ENCODE measurements at places on chromosomes 6 and 20. TPM values are rescaled to one million over a fixed set of nuclear protein-coding genes. Genes with fewer than 3 reads are reported as not detected.

Gene COL20A1
- under 0.01 TPM for total RNA-seq

Gene TMEM200A
- total RNA-seq = 44.5 TPM

Gene MICA
- 37.7 TPM for total RNA-seq

Gene CGA
- not detected for total RNA-seq

Gene VGLL2
- total RNA-seq = not detected

Gene PNRC1
- total RNA-seq = 68.5 TPM

Gene GPLD1
- not detected for total RNA-seq

Gene TP53TG5
- 0.50 TPM for total RNA-seq

Gene BPIFA2
- not detected for total RNA-seq

Gene IL17F
- not detected for total RNA-seq

Gene PEDS1
- 11.3 TPM for total RNA-seq

Gene LINC00237
- total RNA-seq = not detected

Gene CNR1
- not detected for total RNA-seq

Gene HSPA12B
- 5.1 TPM for total RNA-seq

Gene LY6G6C
- not detected for total RNA-seq

Gene ABHD16B
- not detected for total RNA-seq

Gene PGC
- not detected for total RNA-seq

Gene LGSN
- total RNA-seq = not detected

Gene KCNK16
- not detected for total RNA-seq

Gene LRRN4
- total RNA-seq = not detected

Gene CAGE1
- total RNA-seq = 0.17 TPM

Gene CALHM4
- not detected for total RNA-seq

Gene LKAAEAR1
- not detected for total RNA-seq

Gene FOXS1
- total RNA-seq = not detected

Gene LTA
- total RNA-seq = not detected

Gene MEA1
- 86.0 TPM for total RNA-seq

Gene DEF6
- 0.87 TPM for total RNA-seq

Gene NHSL1
- total RNA-seq = 26.3 TPM

Gene AVP
- total RNA-seq = not detected

Gene CDH26
- 0.50 TPM for total RNA-seq

Gene NFKBIL1
- total RNA-seq = 23.3 TPM

Gene PPIL6
- total RNA-seq = 2.2 TPM

Gene PRR18
- not detected for total RNA-seq

Gene MYLIP
- total RNA-seq = 10.6 TPM

Gene PRL
- not detected for total RNA-seq

Gene SIRPG
- not detected for total RNA-seq

Gene FILIP1
- 0.29 TPM for total RNA-seq

Gene RING1
- total RNA-seq = 52.9 TPM

Gene SIM1
- not detected for total RNA-seq

Gene IPCEF1
- under 0.01 TPM for total RNA-seq

Gene NHLRC1
- total RNA-seq = 5.6 TPM

Gene GJA10
- total RNA-seq = not detected

Gene TRAPPC3L
- total RNA-seq = 0.15 TPM
